Activated CD4-positive, alpha-beta memory T cell treated with anti-CD3 and anti-CD28 coated beads, Interleukin-2, amount 10 ng/mL, durations not matched to agents 7 days and 5 days (primary cell): ENCODE measurements at places on chromosomes 1 and 21. TPM values are rescaled to one million over a fixed set of nuclear protein-coding genes. Genes with fewer than 3 reads are reported as not detected.

Gene KANK4
- not detected for total RNA-seq

Gene FRRS1
- 1.2 TPM for total RNA-seq

Gene SERTAD4
- not detected for total RNA-seq

Gene GCSAML
- not detected for total RNA-seq
